ENCODE measurements at places on chromosomes 1 and 21.

GRCh38 chr21:33229099-33229783 lies 497 bp upstream of the IFNAR2 start:
- DNase-seq: no peak

- DNase-seq: peak; percentile 14
Observed at GRCh38 chr1:246647513-246647912, 76.7 kb upstream of the SCCPDH start.

GRCh38 chr21:45228656-45229240 lies 58.9 kb downstream of the POFUT2 start:
- DNase-seq: no peak

DNA sequence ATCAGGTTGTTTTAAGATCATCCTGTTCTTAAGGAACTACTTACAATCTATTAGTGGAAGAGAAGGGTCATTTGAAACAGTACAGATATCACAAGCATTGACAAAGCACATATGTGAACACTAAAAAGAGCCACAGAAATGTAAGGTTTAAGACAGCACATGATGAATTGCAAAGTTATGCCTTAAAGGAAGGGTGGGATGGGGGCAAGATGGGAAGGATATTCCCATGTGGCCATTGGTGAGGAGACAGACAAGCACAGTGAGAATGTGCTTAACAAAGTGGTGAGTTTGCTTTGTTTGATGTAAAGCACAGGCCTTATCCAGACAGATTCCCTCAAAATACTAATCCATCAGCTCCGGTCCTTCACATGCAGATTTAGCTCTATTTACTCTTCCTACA lies 151.6 kb upstream of the IVNS1ABP start:
- DNase-seq: no peak

GRCh38 chr1:159122005-159122621 lies 45.5 kb upstream of the AIM2 start:
- DNase-seq: no peak

DNA sequence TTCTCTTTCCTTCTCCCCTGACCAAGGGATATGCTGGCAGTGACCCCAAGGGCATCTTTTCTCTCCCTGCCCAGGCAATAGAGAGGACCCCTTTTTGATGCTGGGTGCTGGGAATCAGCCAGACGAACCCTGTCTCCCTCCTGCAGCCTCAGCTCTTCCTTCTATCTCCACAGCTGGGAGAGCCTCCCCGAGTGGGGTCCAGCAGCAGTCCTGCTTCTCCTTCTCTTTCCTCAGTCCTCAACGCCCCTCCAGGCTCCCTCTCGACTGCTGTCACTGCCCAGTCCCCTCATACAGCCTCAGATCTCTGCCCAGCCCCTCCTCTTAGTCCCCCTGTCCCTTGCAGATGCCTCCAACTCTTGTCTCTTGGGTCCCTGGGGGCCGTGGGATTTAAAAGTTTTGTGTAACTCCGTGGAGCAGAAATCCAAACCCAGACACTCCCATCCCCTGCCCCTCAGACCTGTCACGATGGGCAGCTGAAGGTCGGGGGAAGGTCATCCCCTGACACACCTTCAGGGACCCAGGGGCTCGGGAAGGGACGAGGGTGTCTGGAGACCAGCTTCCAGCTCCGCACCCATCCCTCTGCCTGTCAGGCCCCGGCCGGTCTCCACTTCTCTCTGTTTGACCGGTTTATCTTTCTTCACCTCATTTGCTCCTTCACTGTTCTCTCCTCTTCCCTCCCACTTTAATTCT lies 5.8 kb upstream of the ETV3L start:
- DNase-seq: no peak

GRCh38 chr1:154559466-154560044 lies 1.1 kb upstream of the UBE2Q1 start:
- DNase-seq: peak; percentile 97

- no peak for DNase-seq
Observed at GRCh38 chr1:56925193-56925592, 40.6 kb downstream of the C8B start.

- no peak for DNase-seq
Observed at GRCh38 chr1:118698911-118699310, 289.2 kb downstream of the TBX15 start.

- no peak for DNase-seq
Observed at GRCh38 chr1:186980400-186980799, 151.7 kb downstream of the PLA2G4A start.

DNA sequence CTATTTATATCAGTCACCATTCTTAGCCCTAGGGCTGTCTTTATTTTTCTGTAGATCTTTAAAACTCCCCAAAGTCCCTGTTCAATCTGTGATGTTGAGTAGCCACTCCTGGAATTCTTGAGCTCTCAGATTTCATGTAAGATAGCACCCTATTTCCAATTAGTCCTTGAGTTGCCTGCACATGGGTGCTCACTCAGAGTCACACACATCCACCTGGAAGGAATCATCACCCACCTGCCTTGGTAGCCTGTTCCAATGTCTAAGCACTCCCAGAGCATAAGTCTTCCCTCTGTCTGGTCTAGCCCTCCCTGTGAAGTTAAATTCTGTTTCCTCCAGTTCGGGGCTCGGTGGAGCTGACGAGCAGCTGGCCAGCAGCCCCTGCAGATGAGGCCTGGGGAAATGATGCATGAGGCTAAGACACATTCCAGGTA lies 14.7 kb upstream of the ATF3 start:
- no peak for DNase-seq

- DNase-seq: no peak
Observed at GRCh38 chr1:218350035-218350525, 4.9 kb downstream of the TGFB2 start.

- no peak for DNase-seq
Observed at GRCh38 chr1:221206076-221206475, 326.8 kb downstream of the HLX start.

DNA sequence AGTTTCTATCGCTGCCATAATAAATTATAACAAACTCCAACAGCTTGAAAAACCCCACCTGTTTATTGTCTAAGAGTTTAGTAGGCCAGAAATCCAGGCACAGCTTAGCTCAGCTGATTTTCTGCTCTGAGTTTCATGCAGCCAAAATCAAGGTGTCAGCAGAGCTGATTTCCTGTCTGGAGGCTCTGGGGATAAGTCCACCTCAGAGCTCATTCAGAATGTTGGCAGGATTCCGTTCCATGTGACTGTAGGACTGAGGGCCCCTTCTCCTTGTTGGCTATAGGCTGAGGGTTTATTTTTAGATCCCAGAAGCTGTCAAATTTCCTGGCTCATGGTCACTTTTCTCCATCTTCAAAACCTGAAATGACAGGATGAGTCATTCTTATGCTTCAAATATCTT lies 91.6 kb upstream of the CHODL start:
- no peak for DNase-seq

Data from mesendoderm (in vitro differentiated cells).